ENCODE measurements at places on chromosomes 3 and 15.

DNA sequence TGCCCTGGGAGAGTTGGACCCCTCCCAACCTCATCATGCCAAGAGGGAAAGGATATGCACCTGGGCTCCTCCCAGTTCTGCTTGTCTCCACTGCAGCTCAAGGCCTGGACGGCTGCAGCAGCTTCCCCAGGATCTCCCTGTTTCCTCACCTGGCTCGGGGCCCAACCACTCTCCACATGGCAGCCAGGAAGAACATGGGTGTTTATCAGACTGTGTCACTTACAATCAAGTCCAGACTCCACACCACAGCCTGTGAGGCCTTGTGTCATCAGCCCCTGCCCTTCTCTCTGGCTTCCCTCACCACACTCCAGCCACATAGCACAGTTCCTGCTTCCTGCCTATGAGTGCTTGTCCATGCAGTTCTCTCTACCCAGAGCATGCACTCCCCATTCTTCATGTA, 534.4 kb downstream of the EPHB1 start:
- no peak for DNase-seq

DNA sequence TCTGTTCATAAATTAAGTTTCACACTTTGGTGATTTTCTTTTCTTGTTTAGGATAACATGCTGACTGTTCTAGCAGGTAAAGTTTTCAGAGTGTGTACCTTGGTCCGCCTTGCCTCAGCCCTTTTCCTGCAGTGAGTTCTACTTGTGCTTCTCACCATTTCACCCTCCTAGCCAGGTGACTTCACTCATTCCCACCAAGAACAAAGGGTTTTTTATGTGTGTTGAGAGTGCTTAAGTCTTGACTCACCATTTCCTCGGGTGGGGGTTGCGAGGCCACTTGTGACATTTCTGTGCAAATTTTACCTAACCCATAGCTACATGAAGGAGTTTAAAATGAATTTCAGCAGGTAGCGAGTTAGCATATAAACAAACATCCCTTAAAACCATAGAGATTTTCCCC, 81.4 kb downstream of the C3orf38 start:
- DNase-seq = no peak

GRCh38 chr3:128882719-128883118, 3.3 kb downstream of the ACAD9 start:
- DNase-seq = no peak

DNA sequence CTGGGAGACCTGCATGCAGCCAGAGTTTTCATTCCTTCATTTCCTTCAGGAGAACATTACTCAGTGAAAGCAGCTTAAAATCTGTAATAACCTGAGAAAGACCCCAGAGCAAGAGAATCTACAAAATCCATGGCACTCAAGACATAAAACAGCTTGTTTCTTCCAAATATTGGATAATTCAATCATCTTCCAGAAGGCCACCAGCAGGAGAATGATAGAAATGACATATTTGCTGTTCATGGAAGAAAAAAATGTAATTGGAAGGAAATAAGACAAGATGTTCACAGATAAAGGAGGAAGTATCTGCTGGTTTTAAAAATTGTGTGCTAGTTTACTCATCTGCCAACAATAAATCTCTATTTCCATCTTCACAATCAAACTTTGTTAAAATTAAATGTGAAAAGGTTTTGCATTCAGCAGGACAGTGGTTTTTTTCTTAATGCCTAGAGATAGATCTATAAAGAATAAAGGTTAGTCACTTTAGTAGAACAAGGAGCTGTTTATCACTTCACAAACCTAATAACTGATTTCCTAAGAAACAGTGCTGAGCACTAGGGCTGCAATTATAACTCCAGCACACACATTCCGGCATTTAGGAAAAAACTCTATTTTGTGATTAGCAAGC, 530.8 kb downstream of the NSUN3 start:
- no peak for DNase-seq

DNA sequence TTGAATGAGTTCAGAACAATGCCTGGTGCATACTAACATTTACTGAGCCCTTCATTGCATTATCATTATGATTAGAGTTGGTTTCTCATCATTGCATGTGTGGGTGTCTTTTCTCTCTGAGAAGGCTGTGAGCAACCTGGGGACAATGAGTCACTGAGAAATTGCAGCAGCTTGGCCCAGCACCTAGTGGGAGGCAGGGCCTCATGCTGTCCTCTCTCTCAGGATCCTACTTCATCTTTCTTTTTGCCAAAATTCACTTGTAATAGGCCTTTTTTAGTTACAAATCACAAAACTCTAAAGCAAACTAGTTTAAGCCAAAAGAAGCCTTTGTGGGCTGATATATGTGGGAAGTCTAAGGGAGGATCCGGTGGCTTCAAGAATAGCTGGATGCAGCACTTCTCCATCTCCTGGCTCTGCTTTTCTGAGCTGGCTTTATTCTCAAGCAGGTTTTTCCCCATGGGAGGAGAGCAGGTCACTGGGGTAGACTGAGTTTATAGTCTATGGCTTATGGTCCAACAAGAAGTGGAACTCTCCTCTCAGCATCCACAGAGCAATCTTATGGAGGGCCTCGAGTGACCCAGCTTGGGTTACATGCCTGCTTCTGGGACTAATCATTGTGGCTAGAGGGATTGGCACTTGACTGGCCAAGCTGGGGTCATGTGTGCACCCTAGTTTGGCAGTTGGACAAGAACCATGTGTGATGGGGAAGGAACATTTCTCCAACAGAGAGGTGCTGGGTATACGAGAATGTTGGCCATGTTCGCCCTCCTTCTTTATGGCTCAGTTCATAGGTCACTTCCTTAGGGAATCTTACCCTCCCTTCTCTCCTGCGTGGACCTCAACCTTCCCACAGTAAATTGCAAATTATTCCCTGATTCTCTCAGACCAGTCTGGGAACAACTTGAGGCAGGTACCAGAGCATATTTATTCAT, 8.7 kb upstream of the CAMK1 start:
- DNase-seq = no peak

DNA sequence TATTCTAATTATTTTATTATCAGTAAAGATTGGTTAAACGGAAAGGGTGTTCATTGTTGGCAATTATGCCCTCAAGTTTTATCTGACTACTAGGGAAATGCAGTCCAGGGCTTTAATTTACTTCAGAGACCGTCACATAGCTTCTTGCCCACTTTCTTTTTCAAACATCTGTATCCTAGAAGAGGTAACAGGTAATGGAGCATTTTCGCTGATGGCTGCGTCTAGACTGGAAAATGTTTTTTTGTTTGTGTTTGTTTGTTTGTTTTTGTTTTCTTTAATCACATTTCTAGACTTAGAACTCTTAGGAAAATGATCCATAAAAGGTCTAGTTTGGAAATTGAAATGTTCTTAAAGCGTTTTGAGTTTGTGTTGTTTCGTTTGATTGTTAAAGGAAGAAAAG, 71.4 kb downstream of the ANXA2 start:
- no peak for DNase-seq

GRCh38 chr3:132726341-132726823, 4.2 kb upstream of the NPHP3 start:
- no peak for DNase-seq

DNA sequence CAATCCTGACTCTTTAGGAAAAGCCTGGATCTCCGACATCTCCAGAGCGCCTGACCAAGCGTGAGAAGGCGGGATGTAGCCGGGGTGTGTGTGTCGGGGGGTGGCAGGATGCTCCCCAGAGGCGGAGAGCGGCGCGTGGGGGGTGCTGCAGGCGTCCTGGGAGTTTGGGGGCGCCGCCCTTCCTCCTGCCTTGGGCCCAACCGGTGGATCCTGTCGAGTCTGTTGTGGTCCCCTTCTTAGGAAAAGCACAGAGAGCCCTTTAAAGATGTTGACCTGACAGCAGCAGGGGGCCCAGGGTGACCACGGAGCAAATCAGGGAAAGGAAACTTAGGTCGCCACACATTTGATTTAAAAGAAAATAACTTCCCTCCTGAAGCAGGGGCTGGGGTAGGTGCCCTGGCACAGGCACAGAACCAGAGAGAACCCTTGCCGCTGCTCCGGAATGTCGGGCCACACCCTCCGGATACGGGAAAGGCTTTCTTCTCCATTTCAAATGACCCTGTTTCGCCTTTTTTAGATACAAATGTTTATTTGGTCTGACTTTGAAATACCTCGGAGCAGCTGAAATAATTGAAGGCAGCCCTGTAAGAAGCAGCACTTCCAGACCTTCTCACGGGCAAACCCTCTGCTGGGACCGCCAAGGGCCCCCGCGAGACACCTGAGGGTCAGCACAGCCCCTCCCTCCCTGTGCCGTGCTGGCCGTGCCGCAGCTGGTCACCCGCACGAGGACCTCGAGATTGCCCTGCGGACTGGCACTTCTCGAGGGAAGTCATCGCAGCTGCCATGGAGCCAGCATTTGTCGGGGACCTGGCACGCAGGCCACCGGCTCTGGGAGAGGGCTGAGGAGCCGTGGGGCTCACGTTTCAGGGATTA, 102.9 kb upstream of the KLF13 start:
- DNase-seq = no peak
